BJ (cell line): ENCODE measurements at places on chromosomes 5 and 9.

- no peak for DNase-seq
Observed at GRCh38 chr5:113295111-113295539, 139.7 kb downstream of the TSSK1B start.

- no peak for DNase-seq
Observed at GRCh38 chr5:35826056-35826455, 30.6 kb upstream of the IL7R start.

DNA sequence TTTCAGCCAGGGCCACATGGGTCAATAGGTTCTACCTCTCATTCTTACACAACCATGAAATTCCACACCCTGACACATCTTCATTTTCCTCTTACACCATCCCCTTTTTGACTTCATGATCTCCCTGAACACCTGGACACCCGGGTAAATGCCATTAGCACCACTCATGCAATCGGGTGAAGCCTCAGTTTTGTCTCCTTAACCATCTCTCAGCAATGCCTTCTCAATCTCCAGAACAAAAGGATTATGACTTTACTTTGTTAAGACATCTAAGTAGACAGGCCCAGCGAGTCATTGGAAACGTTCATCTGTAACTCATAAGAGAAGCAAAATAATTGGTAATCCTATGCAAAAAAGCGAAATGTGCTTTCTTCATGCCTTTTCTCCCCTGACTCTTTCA lies 49.9 kb downstream of the ADAMTS12 start:
- no peak for DNase-seq

DNA sequence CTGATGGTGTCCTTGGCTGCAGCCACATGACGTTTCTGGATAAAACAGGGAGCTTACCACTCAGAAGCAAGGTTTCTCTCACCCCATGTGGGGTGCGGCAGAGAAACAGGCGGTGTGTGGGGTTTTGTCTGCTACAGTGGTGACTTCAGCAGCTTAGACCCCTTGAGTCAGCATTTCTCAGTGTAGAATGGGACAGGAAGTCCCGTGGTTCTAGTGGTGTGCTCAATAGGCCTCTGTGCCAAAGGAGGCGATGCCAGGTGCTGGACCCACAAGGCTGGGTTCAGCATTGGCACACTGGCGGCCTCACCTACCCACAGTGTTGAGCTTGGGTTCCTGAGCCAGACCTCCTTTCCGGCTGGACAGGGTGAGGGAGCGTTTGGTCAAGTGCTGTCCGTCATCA lies 125.2 kb upstream of the SMIM23 start:
- no peak for DNase-seq

DNA sequence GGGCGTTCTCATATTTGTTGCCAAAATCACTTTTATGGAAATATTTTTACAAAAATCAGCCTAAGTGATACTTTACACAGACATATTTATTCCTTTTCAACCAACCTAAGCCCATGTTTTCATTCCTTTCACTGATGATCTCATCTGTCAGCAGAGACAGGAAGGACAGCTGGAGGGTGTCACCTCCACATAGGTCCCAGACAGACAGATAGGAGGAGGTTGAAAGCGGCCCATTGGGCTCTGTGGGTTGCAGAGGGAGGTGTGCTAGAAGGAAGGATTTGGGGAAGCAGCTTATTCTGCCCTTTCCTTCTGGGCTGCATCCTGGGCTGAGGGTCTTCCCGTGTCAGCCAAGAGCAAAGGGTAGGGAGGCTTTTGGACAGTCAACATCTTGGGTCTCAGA lies 26.0 kb upstream of the SEMA4D start:
- no peak for DNase-seq

GRCh38 chr5:75466006-75466716 lies 45.3 kb downstream of the CERT1 start:
- no peak for DNase-seq

GRCh38 chr5:60184606-60185005 lies 291.1 kb upstream of the PDE4D start:
- DNase-seq: no peak

DNA sequence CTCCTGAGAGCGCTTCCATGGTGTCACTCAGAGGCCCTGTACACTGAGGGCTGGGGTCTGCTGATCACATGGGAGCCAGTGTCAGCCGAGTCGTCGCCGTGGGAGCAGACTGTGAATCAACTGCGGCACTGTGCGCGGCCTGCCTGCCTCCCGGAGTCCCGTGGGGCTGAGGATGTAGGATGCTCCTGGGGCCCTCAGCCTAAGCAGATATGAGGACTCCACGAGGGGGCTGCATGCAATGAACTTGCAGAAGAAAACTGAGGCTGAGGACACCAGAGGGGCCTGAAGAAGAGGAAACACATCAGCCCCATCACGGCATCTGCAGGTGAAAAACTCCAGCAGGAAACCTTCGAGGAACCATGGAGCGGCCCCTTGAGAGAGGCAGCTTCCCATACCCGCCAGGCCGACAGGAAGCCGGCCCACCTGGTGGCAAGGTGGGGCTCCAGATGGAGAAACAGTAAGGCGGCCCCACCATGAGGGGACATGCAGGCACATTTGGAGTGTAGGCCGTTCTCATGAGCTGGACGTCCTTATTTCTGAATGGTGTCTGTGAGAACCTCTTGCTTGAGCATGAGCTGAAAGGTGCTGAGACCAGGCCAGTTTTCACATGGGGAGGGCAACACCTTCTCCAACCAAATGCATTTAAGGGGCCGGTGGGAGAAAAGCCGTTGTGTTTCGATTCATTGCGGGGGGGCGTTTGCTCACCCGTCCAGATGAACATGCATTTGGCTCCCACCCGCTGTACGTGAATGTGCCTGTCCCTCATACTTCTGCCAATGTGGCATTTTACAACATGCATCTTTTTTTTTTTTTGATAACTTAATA lies 35.2 kb upstream of the ADAMTS2 start:
- no peak for DNase-seq

DNA sequence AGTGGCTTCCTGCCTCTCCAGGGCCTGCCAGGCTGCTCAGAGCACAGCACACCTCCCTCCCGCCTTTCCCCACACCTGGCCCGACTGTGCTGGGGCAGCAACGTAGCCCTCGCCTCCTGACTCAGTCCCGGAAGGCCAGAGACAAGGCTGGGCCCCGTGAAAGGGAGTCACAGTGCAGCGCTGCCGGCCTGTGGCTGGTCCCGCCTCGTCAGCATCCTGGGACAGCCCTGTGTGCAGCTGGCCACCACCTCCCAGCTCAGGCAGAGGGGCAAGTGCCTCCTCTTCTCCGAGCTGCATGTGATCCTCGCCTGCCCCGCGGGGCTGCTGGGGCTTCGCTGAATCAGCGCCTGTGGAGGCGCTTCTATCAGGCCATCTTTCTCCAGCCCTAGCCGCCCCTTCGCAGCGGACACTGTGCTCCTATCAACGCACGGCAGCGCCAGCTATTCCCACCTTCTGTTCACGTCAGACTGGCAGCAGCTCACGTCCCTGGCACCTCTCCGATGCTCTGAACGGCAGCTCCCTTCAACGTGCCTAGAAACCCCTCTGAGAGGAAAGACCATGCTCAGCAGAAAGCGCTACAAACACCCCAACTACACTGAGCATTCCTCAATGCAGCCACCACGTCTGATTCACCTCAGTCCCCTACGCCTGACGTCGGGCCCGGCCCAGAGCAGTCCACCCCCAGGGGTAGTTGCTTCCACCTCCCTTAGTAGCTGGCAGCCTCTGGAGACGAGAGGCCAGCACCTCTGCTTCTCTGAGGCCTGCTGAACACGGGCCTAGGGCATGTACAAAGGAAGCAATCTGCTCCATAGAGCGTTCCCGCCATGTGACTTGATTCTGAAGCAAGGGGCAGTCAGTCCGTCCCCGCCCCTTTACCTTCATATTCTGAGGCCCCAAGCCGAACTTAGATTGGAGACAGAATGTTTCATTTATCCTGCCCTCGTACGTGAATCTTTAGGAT lies 78.8 kb downstream of the GPR21 start:
- no peak for DNase-seq

DNA sequence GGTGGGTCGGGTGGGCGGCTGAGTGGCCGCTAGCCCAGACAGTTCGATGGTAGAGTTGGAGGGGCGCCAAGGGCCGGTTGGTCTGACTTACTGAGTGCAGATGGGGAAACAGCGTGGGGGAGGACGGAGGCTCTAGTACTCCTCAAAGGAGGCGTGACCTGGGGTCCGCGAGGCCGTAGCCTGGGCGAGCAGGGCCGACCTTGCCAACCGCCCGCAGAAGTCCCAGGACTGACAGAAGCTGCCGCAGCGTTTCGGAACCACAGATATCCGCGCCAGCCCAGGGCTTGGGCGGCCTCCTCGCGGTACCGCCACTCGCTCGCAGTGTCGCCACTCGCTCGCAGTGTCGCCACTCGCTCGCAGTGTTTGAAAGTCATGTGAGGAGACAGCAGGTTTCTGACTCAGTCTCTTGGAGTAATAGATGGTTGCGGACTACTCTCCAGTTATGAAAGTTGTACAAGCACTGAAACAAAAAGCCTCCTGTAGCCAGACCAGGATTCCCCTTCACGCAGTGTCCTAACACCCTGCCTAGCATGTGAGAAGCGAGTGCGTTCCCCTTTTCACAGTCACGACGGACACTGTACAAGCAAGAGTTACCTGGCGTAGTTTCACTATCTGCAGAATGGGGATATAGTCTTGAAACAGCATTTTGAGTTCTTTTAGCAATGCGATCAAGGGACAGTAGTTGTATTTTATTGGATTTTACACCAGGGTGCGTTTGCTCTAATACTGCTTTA lies 674 bp downstream of the TMEM38B start:
- no peak for DNase-seq

- no peak for DNase-seq
Observed at GRCh38 chr5:78509884-78510769, 138.4 kb downstream of the LHFPL2 start.

DNA sequence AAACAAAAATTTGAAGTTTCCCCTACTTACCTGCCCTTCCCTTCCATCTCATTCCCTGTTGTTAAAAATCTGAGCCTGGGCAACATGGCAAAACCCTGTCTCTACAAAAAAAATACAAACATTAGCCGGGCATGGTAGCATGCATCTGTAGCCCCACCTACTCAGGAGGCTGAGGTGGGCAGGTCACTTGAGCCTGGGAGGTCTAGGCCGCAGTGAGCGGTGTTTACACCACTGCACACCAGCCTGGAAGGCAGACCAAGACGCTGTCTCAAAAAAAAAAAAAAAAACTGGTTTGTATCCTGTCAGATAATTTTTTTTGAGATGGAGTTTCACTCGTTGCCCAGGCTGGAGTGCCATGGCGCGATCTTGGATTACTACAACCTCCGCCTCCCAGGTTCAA lies 16.3 kb upstream of the REEP5 start:
- DNase-seq: no peak

DNA sequence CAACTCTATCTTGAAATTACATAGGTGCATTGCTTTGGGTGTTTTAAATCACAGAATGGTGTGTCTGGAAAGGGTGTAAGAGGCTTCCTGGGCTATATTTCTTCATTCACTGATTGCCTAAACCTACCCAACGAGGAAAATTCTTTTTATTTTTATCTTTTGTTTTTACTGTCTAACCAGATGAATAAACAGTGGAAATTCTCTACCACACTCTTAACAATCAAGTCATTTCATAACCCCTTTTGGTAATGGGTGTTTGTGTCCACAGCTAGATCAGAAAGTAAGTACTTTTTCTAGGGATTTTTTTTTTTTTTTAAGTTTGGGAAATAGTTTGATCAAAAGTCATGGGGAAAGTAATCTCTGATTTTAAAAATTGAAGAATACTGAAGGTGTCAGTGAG lies 27.6 kb upstream of the C5orf47 start:
- DNase-seq: no peak

DNA sequence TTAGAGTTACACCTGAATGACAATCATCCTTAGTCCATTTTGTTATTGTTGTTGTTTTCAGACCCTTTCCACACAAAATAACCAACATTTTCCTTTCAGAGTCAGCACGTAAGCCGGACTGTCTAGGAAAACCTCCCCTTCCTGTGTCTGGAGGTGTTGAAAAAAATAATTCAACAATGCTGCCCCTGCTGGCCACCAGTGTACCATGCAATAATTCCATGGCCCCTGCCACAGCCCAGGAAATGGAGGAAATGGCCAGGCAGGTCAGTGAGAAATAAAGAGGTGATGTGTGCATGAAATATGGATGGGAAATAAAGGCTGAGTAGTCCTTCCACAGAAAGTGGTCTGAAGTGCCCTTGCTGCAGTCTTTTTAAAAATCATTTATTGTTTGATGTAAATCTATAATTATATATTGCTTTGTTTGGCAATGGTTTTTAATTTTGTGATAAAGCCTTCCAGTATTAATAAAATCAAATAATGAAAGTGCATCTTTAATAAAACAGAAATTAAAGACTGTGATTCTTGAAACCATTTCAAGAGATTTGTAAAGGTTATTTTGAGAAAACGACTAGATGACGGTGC lies 152.8 kb upstream of the PAPPA start:
- DNase-seq: no peak

DNA sequence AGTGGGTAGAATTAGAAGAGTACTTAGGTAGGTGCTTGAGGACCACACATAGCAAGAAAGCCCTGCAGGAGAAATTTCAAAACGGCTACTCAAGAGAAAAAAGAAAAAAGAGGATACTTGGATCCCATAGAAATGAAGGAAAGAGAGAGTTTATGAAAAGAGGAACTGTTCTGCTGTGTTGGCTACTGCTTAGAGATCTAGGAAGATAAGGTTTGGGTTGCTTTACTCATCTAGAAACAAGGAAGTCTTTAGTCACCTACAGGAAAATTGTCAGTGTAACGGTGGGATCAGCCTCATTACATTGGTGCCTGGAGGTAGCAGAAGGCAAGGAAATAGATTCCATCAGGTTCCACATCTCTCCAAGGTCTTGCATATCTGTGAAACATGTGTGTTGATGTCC lies 14.8 kb upstream of the C5orf46 start:
- no peak for DNase-seq

GRCh38 chr9:90770182-90770738 lies 31.4 kb upstream of the SYK start:
- DNase-seq: no peak

- DNase-seq: no peak
Observed at GRCh38 chr5:100232736-100233135, 302.4 kb upstream of the FAM174A start.

GRCh38 chr9:136190237-136190601 lies 14.7 kb downstream of the LHX3 start:
- DNase-seq: no peak

DNA sequence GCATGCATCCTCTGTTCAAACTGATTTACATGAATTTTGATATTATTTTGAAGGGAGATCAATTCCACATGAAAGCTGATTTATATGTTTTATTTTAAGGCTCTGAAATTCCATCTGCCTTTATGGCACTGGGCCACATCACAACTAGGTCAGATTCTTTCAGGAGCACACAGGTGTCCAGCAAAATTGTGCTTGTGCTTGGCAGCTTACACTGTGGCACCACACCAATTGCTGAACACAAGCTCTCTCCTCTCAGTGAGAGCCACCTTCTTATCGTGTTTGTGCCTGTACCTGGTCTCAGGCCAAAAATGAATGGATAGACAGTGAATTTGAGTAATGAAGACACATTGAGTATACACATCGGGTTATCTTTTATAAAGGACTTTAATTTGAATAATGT lies 200.4 kb downstream of the CDH10 start:
- DNase-seq: no peak

GRCh38 chr9:8649807-8650206 lies 850.2 kb upstream of the DMAC1 start:
- no peak for DNase-seq

DNA sequence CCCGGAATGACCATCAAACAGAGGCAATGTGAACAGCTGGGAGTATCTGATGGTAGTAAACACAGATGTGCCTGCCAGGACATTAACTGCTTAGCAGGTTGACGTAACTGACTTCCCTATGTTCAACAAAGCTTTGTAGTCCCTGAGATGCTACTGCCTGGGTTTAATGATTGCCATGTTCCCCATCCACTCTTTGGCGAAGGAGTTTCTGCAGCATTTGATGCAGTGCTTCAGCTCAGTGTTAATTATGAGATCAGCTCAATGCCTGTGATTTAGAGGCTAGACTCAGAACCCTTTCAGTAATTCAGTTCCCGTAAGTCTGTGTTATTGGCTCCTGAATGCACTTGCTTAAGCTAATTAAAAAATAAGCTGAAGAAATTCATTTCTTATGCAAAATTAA lies 547.3 kb upstream of the ZNF608 start:
- DNase-seq: no peak
